Neural crest cell (in vitro differentiated cells): ENCODE measurements at places on chromosomes 13 and 19. TPM values are rescaled to one million over a fixed set of nuclear protein-coding genes. Genes with fewer than 3 reads are reported as not detected.
A peak's percentile ranks its signal among the peaks of the same experiment; 100 is the strongest.

The ONECUT3 gene
- 0.93 and 1.0 TPM in 2 replicates for total RNA-seq

The ZNF793 gene
- 17.7 and 18.1 TPM in 2 replicates for total RNA-seq

The CPB2 gene
- total RNA-seq: 0.43 and 0.44 TPM in 2 replicates

The EIF3K gene
- total RNA-seq: 255 TPM in 2 replicates

The NCR1 gene
- not detected in 2 replicates for total RNA-seq

The SIX5 gene
- total RNA-seq: 36.8 and 38.6 TPM in 2 replicates

The IZUMO2 gene
- not detected in 2 replicates for total RNA-seq

The MLLT1 gene
- total RNA-seq: 86.4 and 96.5 TPM in 2 replicates

The NEK3 gene
- 26.6 and 27.5 TPM in 2 replicates for total RNA-seq

GRCh38 chr19:13100031-13100588 is 2.5 kb downstream of the LYL1 start:
- no peak for DNase-seq

- DNase-seq: peak; percentile 73
Observed at GRCh38 chr19:54029930-54030490, 33.7 kb downstream of the VSTM1 start.

DNA sequence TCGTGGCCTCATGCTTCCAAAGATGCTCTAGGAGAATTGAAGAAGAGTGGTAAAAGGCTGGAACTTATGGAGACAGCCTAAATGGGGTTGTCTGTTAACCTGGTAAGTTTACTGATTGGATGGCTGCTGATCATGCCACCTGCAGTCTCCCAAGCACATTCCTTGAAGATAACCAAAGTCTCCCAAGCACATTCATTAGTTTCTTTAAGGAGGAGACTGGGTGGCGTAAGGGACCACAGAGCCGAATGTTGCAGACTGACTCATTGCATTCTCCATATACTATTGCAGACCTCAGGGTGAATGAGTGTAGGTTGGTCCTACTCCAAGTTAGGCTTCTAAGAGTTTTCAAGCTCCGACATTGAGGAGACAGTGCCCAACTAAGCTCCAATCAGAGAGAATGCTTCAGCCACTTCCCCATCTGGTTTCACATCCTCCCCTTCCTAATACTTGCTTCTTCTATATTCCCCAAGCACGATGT is at the start of gene IGFL3:
Gene IGFL3 (minus strand): TSS at position 51 of the 478 bp plus-strand sequence. CDS start 39 bp downstream, at position 12.
- DNase-seq: no peak

DNA sequence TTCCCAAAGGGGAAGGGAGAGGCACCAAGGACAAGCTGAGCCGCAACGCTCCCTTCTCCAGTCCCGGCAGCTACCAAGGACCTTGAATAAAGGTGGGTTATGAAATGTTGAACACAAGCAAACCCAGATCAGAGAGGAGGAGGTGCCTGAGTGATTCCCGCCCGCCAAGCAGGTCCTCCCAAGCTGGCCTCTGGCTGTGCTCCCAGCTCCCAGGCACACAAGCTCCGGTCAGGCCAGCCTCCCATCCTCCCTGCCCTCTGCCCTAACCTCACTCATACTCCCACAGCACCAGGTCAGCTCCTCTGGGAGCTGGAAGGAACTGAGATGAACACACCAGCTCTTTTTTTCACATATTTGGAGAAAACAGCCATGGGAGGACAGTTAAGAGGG is 3.7 kb downstream of the NAPA start:
- DNase-seq: no peak

GRCh38 chr13:113299951-113300350 is 2.9 kb downstream of the LAMP1 start:
- no peak for DNase-seq

- DNase-seq: peak; percentile 31
Observed at GRCh38 chr13:99895444-99896368, 75.9 kb downstream of the ZIC5 start.

DNA sequence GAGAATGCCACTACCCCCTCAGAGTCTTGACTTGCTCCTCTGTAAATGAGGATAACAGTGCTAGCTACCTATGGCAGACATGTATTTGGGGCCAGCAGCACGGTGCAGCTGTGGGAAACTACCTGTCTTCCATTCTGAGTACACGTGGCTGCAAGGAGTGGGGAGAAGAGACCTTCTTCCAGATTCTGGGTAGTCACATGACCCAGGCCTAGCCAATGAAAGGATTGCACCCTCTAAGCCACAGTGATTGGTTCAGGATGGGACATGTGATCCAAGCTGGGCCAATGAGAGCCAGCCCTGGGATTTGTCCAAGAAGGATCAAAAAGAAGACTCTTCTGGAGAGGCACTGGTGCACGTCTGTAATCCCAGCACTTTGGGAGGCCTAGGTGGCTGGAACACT is 5.5 kb downstream of the ZNRF4 start:
- DNase-seq: no peak

DNA sequence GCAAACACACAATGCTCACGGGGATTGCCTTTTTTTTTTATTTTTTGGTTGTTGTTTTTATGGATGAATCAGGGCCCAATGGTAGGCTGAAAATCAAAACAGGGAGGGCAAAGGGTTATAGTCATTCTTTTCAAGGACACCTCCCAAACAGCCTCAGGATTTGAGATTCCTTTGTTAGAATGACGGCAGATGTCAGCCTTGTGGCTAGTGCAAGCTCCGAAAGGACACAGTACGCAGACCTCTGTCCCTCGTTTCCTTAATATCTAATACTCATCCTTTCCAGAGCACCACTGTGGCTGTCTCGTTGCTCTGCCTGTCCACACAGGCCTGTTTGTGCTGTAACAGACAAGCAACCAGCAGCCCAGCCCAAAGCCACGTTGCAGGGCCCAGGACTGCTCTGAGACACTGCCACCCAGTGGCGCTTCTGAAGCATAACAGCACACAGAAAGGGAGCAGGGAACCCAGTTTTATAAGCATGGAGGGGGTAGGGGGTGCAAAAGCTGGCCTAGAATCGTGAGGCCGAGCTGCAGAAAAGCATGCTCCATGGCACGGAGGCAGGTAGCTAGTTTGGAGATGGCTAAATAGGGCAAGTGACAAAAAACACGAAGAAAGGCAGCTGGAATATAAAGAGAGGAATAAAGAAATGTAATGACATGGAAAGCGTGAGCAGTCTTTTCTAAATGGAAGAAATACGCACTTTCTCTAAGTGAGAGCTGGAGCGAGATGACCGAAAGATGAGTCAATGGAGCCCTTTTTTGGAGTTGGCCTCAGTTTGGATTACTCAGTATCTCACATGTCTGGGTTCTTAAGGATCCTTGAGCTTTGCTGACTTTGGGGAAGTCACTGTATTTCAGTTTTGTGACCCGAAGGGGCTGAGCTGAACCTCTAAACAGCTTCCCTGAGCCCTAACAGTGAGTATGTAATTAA is 40.7 kb upstream of the MEDAG start:
- DNase-seq: peak; percentile 61

DNA sequence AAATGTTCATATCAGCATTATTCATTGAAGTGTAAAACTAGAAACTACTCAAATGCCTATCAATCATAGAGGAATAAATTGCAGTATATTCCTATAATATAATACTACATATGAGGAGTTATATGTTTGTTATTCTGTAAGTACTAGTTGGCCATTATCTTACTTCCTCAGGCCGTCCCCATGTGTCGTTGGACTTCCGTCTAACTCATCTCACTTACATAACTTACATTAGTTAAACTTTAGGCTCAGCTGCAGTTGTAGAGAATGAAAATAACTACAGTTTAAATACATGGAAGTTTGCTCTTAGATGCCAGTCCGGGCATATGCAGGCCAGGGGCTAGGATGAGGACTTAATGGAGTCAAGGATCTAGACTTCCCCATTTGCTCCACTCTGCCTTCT is 8.6 kb upstream of the EPSTI1 start:
- no peak for DNase-seq
